Germinal center (tissue), 1 donor: ENCODE measurements at places on chromosomes 4 and X.

- no peak for DNase-seq
Measured at GRCh38 chrX:114626323-114626722, 42.4 kb downstream of the HTR2C start.

- DNase-seq, result no peak
Measured at GRCh38 chrX:130680164-130681035, 222.6 kb downstream of the ENOX2 start.

DNA sequence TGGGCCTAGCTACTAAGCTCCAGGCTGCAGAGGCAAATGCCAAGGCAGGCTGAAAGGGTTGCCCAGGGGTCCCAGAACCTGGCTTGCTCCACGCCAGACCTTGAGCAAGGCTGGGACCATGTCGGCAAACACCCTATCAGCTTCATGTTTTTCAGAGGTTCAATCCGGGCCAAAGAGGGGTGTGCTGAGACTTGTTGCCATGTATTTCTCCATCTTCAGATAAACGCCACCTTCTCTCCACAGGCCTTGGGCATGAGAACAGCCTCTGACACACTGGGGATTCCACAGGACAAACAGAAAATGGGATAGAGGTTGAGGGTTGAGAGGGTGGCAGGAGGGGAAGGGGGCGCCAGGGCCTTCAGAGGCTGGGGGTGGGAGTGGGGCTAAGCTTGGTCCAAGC, 8.6 kb downstream of the PJA1 start:
- DNase-seq, result no peak

DNA sequence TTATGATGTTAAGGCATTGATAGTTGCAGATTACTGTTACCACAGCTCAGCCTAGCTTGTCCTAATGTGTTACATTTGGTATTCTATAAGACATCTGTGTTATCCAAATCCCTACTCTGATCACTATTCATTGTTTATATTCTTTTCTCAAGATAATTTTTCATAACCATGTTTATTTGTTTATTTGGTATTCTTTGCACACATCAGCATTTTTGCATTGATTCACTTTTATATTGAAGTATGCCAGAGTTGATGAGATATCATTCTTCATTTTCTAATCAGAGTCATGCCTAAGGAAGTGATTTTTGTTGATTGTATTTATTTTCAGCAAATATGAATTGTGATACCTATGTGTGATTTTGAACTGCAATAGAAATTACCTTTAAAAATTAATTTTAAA, 61.2 kb upstream of the PDHA2 start:
- DNase-seq, result no peak

- DNase-seq, result no peak
Measured at GRCh38 chr4:106809076-106809475, 227.0 kb downstream of the DKK2 start.

DNA sequence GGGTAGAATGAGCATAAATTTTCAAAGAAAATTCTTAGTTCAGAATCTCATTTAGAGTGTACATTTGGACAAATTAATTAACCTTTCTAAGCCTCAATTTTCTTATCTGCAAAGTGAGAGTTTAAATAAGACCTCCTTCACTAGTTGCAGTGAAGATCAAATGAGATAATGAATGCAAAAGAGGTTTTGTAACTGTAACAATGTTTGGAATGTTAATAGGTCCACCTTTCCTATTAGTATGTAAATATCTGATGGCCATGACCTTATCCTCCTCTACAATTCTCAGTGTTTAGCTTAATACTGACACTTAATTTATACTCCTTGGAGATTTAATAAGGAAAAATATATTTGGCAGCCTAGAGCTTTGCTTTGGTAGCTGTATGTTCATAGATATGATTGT, 138.8 kb downstream of the GABRG1 start:
- no peak for DNase-seq

DNA sequence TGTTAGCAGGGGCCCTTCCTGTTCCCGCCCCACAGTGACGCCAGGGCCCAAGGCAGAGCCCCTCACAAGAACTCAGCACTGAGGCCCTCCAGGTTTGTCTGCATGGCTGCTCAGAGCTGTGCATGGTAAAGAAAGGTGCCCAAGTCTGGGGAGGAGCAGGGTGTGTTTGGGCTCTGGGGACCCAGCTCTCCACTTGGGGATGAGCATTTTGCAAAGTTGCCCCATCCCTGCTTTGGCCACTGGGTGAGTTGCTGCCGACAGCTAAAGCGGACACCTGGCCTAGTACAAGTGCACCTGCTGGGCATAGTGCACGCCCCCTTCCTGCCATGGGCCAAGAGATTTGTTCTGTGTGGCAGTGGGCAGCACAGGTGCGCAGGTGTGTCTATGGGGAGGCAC, 2.0 kb upstream of the MXD4 start:
- no peak for DNase-seq

DNA sequence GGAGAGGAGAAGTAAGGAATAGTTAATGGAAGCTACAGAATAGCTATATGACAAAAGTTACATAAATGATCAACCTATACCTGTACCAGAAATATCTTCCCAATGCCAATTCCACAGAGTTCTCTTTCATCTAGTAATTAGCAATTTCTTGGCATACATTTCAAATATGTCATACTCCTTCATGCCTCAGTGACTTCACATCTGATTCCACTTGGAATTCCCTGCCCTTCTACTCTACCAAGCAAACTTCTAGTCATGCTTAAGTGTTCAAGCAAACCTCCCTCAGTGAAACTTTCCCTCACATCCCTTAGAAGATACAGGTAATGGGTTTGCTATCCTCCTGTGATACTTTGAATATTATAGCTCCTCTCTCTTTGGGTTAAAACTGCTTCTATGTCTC, 127.1 kb downstream of the KLHL13 start:
- DNase-seq, result no peak

DNA sequence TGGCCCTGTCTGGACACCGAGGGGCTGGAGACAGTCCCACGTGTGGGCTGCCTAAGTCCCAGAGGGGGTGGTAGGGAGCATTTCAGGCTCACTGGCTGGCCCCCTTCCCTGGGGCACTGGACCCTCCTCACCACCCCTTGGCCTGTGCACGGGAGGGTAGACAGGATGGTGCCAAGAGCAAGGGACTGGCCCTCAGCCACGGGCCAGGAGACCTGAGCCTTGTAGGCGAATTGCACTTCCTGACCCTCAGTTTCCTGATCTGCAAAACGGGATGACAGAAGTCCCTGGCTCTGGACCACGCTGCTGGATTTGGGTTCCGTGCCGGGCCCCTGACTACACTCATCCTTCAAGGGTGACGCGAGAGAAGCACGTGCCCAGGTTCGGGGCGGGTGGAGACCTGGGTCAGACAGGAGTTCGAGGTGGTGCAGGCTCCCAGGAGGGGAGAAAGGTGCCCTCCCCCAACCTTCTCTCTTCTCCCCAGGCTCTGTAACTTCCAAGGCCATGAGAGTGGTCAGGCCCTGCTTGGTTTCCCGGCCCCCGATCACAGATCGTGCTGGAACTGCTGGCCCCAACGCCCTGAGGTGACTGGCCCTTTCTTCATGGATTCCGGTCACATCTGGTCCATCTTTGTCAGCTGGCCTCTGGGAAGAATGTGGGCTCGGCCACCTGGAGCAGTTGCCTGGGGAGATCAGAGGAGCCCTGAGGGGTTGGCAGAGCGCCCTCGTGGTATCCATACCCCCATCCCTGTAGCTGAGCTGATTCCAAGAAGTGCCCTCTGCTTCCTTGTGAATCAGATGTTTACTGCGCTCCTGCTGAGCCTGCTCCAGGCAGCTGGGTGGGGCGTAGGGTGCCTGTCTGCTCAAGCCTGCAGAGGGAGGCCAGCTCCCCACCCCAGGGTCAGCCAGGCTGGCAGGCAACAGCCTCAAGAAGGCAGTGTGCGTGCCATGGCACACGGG, 3.3 kb downstream of the SH3BP2 start:
- DNase-seq, result no peak

- no peak for DNase-seq
Measured at GRCh38 chr4:898123-898522, 34.0 kb downstream of the GAK start.

DNA sequence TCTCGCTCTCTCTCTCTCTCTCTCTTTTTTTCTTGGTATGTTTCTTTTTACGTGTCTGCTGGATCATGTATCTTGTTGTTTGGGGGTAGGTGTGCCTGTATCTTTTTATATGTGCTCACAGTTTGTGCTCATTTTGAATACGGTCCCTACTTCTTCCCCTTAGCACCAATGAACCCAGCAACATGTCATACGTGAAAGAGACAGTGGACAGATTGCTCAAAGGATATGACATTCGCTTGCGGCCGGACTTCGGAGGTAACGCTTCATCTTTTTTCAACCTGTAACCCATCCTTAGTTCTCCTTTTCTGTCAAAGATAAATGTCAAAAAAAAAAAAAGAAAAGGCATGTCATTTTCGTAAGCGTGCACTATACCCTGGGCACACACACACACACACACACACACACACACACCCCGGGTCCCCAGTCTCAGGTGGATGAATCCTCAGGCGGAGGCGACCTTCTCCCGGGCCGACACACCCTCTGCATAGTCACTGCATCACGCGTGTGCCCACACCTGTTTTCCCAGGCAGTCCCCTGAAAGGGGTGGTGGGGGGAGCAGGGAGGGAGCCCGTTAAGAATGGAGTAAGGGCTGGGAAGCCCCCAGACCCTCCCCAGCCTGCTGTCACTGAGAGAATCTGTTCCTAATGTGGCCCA, 511 bp downstream of the GABRB1 start:
- no peak for DNase-seq
